ENCODE measurements at places on chromosomes 1 and 21.
A peak's percentile ranks its signal among the peaks of the same experiment; 100 is the strongest.

DNA sequence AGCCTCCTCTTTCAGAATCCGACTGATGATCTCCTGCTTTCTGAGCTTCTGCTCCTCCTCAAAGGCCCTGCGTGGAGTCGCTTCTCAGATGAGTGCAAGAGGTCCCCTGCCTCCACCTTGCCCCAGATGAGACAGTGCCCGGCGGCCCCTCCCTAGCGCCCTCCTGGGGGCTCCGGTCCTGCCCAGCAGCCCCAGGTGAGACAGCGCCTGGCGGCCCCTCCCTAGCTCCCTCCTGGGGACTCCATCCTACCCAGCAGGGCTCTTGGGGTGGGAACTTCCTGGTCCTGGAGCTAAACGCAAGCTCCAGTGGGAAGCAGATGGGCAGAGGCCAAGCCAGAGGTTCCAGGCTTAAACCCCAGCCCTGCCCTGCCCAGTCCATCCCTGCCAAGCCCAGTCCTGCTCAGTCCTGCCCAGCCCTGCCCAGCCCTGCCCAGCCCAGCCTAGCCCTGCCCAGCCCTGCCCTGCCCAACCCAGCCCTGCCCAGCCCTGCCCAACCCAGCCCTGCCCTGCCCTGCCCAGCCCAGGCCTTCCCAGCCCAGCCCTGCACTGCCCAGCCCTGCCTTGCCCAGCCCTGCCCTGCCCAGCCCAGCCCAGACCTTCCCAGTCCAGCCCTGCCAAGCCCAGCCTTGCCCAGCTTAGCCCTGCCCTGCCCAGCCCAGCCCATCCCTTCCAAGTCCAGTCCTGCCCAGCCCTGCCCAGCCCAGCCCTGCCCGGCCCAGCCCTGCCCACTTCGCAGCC lies 34.6 kb downstream of the CFAP74 start:
- DNase-seq, result no peak

GRCh38 chr1:20811916-20812315 lies 24.8 kb upstream of the HP1BP3 start:
- DNase-seq, result no peak

- DNase-seq, result peak; percentile 83
Observed at GRCh38 chr1:45326627-45327623, at the start of gene HPDL. HPDL (plus strand) TSS chr1:45326895; CDS start chr1:45327149, 254 bp downstream.

DNA sequence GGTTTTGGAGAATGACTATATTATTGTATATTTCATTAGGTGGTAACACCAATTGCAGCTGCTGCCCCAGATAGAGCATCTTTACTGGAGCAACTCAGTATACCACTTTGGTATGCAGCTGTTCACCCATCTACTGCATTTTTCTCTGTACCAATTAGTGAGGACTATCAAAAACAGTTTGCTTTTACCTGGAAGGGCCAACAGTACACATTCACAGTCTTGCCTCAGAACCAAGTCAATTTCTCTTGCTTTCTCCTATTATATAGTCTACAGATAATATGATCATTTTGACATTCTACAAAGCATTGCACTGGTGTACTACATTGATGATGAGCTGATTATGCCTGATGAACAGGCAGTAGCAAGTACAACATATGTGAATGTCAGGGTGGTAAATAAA lies 99.3 kb downstream of the PTPRU start:
- no peak for DNase-seq

- DNase-seq, result no peak
Observed at GRCh38 chr1:8219530-8219929, 98.4 kb upstream of the SLC45A1 start.

- DNase-seq, result no peak
Observed at GRCh38 chr1:206753141-206753540, 17.4 kb upstream of the IL19 start.

- no peak for DNase-seq
Observed at GRCh38 chr1:28031173-28031572, 57.2 kb downstream of the EYA3 start.

DNA sequence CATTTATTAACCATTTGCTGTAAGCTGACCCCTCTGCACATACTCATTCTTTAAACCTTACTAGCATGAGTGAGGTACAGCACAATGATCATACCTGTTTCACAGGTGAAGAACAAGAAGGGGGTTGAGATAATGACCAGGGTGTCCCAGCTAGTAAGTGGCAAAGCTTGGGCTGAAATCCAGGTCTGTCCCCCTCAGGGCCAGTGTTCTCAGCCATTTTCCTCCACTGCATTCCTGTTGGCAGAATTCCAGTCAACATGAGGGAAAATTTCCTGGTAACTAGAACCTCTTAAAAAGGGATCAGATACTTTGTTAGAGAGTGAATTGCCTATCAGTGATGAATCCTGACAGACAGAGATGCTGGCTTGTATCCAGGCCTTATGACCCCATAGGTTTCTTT lies 48.1 kb downstream of the SPATA46 start:
- no peak for DNase-seq

- no peak for DNase-seq
Observed at GRCh38 chr1:152770411-152770810, 4.5 kb upstream of the LCE1F start.

DNA sequence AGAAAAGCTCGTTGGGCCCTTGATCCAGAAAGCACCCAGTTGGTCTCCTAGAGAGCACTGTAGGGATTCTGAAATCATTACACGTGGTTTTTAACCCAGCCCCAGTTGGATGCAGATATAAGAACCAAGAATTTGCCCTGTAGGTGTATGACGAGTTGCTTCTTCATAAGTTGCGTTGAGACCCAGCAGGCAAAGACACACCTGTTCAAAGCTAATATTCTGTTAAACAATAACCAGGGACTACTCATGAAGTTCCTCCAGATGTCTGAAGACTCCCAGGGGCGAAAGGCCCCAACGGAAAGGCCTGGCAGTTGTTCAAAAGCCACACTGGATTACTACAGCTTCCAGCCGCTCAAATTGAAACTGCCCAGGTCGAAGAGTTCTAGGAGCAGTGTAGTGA lies 88.6 kb upstream of the HNRNPU start:
- no peak for DNase-seq

GRCh38 chr1:155007251-155007828 lies 4.7 kb downstream of the ZBTB7B start:
- no peak for DNase-seq

All from globus pallidus (tissue), 1 donor.